ENCODE measurements at places on chromosomes 3 and 15.

- no peak for DNase-seq
Measured at GRCh38 chr15:70268698-70269251, 171.1 kb upstream of the TLE3 start.

DNA sequence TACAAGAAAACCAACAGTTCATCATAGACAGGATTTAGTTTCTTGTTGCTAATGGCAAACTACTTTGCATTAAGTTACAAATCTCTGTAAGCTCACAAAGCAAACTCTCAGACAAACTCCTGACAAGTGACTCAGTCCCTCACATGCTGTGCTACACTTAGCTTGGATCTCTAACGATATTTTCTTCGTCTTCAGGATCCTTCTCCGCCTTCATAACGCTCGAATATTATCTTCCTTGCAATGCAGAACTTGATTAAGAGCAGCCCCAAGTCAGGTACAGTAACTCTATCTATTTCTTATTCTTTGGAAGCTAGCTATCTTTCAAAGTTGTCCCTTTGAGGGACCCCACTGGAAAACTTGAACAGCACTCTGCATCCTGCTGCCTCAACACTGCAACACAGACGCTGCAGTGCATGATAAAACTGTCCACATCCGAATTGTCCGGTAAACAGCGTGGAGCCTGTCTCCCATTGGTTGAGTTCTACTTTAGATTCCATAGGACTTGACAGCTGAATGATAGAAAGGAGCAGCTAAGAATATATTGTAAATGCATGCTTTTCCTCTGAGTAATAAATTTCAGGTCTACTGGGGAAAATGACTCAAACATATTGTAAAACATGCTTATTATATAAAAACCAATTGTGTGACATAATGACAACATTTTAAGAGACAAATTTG, 61.3 kb downstream of the UACA start:
- no peak for DNase-seq

- no peak for DNase-seq
Measured at GRCh38 chr3:15089201-15089600, 9.7 kb downstream of the RBSN start.

DNA sequence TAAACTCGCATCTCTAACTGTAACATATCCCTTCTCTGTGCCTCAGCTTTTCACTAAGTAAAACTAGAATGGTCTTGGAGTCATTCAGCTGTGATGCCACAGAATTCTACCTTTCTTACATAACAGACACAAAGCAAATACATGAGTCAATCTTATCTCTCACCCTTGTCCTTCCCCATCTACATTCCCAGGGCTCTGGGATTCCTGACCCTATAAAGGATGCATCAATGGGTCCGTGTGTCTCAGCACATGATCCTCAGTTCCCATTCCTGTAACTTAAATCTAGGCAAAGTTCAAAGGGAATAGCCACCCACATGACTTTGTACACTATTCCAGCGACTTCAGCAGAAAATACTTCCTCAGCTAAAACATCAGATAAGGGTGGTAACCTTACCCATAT, 11.8 kb upstream of the ARL8B start:
- no peak for DNase-seq

DNA sequence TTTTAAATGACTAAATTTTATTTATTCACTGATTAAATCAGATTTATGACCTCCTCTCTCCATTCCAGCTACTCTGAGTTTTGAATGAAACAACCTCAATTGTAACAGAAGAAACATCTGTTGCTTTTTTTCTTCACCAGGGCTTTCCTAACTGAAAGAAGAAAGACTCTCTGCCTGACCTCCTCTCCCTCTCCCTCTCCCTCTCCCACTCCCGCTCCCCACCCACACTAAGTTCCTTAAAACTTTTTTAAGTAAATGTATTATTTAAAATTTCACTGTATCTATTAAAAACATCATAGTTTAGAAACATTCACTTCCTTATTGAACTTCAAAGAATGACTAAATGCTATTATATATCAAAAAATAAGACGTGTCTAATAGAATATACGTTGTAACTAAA, 122.0 kb downstream of the TFDP2 start:
- no peak for DNase-seq

DNA sequence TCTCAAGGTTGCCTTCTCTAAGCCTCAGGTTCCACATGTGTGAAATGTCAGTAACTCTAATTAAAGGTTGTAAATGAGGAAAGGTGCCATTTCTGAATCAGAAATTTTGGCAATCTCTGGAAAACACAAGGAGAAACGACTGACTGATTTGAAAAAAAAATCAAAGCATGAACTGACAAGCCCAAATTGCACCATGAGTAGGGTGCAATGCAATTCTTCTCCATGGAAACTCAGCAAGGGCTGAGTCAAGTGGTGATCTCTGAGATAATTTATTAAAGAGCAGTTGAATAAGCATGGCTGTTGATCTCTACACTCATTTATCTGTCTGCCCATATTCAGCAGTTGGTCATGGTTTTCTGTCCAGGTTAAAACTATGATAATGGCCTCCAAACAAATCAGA, 201.6 kb upstream of the CMC1 start:
- no peak for DNase-seq

DNA sequence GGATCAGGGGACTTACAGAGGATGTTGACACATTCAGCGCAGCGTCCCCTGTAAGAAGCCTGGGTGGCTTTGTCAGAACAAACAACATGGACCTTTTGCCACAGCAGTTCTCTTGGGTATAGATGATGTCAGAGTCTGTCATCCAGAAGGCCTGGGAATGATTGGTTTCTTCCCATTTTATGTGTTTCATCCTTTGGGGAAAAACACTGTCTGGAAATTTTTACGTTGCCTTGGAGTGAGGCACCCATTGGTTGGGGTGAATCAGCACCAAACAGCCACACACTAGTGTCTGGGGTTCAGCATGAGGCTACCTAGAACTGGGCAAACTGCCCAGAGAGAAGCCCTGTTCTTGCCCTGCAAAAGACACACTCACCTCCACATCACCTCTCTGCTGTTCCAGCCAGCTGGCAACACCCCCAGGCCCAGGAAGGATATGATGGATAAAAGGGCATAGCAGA, 123.0 kb downstream of the FAM43A start:
- DNase-seq: peak; percentile 57

GRCh38 chr3:175088766-175089380, 229.7 kb downstream of the NAALADL2 start:
- DNase-seq: no peak
